Glutamatergic neuron (in vitro differentiated cells): ENCODE measurements at places on chromosomes 3 and 15. TPM values are rescaled to one million over a fixed set of nuclear protein-coding genes. Genes with fewer than 3 reads are reported as not detected.

COL6A5 gene
- total RNA-seq = not detected

ST8SIA2 gene
- total RNA-seq = 30.4 TPM

SLITRK3 gene
- not detected for total RNA-seq

PCSK6 gene
- 3.8 TPM for total RNA-seq

COL8A1 gene
- 0.25 TPM for total RNA-seq

WDR93 gene
- total RNA-seq = not detected

IGDCC3 gene
- total RNA-seq = 342 TPM

CADPS gene
- 265 TPM for total RNA-seq

ATP13A4 gene
- total RNA-seq = 0.93 TPM

ZNF660 gene
- total RNA-seq = 35.4 TPM

GUCA1C gene
- not detected for total RNA-seq

SMARCC1 gene
- 196 TPM for total RNA-seq

AP3B2 gene
- 218 TPM for total RNA-seq

AQP9 gene
- not detected for total RNA-seq

FSIP1 gene
- total RNA-seq = 1.5 TPM

LRRC49 gene
- total RNA-seq = 28.6 TPM

ZNF385D gene
- total RNA-seq = 42.9 TPM

GP9 gene
- total RNA-seq = not detected

GTF2E1 gene
- 40.5 TPM for total RNA-seq

CKMT1B gene
- total RNA-seq = 18.8 TPM

LRRC28 gene
- total RNA-seq = 49.6 TPM

SENP7 gene
- total RNA-seq = 112 TPM

FOXL2NB gene
- total RNA-seq = 0.15 TPM

PARP9 gene
- total RNA-seq = 0.27 TPM

SNTN gene
- not detected for total RNA-seq

CD96 gene
- total RNA-seq = not detected

GASK1A gene
- total RNA-seq = not detected

TP63 gene
- total RNA-seq = not detected

ISY1 gene
- 18.2 TPM for total RNA-seq

HESX1 gene
- not detected for total RNA-seq

ST6GAL1 gene
- total RNA-seq = 156 TPM

MESP2 gene
- not detected for total RNA-seq

CSPG4 gene
- 1.1 TPM for total RNA-seq

INKA1 gene
- total RNA-seq = 4.2 TPM
